MG63 (cell line): ENCODE measurements at places on chromosomes 12 and 14.

GRCh38 chr12:50149311-50149710 lies 17.9 kb downstream of the CERS5 start:
- DNase-seq, result no peak

DNA sequence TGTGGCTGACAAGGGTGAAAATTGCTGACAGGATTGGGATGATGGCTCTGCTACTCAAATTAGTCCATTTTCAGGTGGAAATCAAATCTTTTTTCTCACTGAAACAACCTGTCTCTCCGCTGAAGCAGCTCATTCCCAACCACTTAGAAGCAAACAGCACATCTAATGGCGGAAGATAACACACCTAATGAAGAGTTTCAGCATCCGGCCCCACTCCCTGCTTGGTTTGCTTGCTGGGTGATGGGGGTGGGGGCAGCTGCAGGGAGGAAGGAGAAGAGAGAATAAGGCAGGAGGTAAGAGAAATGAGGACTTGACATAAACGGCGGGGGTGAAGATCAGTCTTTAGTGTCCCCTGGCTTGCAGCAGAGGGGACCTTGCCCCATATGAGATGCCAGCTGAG lies 4.0 kb downstream of the SYNDIG1L start:
- no peak for DNase-seq

GRCh38 chr12:10130042-10130441 lies at the start of gene CLEC7A:
CLEC7A (minus strand) TSS chr12:10130199; CDS start chr12:10130082, 117 bp downstream.
- no peak for DNase-seq

- DNase-seq, result no peak
Observed at GRCh38 chr14:52051251-52051650, 17.6 kb downstream of the NID2 start.

GRCh38 chr14:36028665-36029064 lies 147.9 kb downstream of the PTCSC3 start:
- no peak for DNase-seq

GRCh38 chr14:80483331-80483730 lies 272.0 kb upstream of the DIO2 start:
- DNase-seq, result no peak

- DNase-seq, result no peak
Observed at GRCh38 chr12:61023231-61023630, 1237.0 kb upstream of the USP15 start.

GRCh38 chr12:111428728-111429175 lies 23.0 kb downstream of the SH2B3 start:
- DNase-seq, result no peak

DNA sequence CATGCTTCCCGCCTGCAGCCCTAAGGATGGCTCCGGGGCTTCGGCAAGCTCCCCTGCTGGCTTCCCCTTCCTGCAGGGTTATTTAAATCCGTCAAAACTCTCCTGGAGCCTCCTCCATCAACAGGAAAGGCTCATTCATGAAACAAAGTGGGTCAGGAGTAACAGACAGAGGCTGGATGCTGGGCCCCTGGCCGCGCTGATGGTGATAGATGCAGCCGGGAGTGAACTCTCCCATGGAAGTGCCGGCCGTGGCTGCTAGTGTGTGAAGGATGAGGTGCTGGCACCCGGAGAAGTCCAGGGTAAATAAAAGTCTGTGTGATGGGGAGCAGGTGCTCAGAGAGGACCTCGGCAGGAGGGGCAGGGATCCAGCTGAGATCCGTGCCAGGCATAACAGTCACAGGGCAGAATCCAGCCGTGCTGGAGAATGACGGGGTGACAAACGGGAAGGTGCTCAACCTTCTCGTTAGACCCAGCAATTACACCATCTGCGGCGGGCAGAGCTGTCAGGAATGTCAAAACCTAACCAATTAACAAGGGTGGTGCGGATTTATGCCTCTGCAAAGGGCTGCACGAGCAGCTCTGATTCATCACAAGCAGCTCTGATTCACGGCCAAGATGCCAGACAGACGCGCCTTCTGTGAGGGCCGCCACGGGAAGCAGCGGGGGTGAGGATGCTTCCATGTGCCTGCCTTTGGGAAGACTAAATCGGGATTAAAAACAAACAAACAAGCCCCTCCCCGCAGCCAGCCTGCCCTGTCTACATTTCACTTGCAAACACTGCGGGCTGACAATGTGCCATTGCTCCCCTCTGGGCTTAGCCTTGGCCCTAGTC lies 55.6 kb downstream of the SYNE3 start:
- peak; percentile 84 for DNase-seq

- DNase-seq, result no peak
Observed at GRCh38 chr12:32995623-32996022, 99.0 kb upstream of the PKP2 start.

DNA sequence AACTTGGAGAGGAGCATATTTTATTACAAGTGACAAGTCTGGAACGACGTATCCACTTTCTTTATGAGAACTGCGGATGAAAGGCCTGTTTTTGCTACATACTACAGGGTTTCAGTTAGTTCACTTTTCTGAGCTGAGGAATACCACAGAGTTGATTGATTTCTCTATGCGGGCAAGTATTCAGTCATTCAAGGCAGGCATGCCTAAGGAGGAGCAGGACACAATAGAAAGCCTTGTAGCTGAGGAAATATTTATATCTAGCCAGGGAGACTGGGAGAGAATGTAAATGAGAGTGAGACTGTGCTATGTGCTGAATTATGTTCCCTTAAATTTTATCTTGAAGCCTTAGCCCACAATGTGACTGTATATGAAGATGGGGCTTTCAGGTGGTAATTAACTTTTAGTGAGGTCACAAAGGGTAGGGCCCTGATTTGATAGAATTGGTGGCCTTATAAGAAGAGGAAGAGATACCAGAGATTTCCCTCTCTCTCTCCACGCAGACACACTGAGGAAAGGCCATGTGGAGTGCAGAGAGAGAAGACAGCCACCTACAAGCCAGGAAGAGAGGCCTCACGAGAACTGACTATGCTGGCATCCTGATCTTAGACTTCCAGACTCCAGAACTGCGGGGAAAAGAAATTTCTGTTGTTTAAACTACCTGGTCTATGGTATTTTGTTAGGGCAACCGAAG lies 459.0 kb upstream of the ATP2B1 start:
- no peak for DNase-seq

DNA sequence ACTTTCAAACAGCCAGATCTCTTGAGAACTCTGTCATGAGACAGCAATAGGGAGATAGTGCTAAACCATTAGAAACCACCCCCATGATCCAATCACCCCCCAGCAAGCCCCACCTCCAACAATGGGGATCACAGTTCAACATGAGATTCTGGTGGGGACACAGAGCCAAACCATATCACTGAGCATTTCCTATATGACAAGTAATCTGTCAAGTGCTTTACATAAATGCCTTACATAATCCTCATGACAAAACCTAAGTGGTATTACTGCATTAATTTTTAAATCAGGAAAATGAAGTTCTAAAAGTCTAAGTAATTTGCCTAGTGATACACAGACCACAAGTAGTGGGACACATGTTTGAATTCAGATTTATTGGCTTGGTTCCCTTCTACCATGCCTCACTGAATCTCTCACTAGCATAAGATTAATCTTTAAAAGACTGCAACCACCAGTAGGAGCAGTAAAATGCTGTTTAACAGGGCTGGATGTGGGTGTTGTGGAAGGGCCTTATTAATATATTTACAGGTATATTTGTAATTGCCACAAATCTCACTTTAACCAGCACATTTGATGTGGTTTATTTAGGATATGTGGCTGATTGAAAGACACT lies 323.1 kb upstream of the FBXO33 start:
- DNase-seq, result no peak

- DNase-seq, result peak; percentile 10
Observed at GRCh38 chr14:103819503-103820307, 27.7 kb downstream of the PPP1R13B start.

DNA sequence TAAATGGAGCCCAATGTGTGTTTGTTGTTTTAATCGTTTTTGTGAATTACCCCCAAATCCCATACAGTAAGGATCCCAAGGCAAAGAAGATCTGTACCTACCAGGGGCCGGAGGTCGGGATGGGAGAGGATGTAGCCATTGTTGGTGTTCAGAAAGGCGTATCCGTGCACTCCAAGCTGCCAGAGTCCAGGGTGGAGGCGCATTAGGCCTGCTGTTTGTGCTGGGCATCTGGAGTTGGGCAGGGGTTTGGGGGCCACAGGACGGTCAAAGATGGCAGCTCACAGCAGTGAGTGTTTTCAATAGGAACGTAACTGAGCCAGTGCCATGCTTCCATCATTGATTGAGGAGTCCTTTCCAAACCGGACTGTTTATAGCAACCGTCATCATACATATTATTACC lies 40.2 kb downstream of the CACNA2D4 start:
- no peak for DNase-seq

DNA sequence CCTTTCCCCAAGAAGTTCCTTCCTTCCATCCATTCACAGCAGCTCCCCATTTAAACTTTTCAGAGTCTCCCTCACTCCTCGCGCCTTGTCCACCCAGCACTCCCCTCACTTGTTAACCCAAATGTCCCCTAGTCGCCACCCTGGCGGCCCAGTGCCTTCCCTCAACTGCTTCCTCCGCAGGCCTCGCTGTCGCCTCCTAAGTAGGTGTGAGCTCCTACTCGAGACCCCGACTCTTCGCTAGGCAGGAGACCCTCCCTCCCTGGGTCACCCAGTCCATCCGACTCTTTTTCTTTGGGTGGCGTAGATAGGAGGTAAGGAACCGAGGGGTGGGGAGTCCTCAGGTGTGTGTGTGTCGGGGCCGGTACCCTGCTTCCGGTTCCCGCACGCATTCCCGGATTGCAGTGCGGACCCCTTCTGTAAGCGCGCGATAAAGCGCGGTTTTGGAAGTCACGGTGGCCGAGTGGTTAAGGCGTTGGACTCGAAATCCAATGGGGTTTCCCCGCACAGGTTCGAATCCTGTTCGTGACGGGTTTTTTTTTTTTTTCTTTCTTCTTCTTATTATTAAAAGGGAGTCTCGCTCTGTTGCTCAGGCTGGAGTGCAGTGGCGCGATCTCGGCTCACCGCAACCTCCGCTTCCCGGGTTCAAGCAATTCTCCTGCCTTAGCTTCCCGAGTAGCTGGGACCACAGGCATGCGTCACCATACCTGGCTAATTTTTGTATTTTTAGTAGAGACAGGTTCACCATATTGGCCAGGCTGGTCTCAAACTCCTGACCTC lies 823 bp upstream of the SMARCC2 start:
- DNase-seq, result peak; percentile 74

DNA sequence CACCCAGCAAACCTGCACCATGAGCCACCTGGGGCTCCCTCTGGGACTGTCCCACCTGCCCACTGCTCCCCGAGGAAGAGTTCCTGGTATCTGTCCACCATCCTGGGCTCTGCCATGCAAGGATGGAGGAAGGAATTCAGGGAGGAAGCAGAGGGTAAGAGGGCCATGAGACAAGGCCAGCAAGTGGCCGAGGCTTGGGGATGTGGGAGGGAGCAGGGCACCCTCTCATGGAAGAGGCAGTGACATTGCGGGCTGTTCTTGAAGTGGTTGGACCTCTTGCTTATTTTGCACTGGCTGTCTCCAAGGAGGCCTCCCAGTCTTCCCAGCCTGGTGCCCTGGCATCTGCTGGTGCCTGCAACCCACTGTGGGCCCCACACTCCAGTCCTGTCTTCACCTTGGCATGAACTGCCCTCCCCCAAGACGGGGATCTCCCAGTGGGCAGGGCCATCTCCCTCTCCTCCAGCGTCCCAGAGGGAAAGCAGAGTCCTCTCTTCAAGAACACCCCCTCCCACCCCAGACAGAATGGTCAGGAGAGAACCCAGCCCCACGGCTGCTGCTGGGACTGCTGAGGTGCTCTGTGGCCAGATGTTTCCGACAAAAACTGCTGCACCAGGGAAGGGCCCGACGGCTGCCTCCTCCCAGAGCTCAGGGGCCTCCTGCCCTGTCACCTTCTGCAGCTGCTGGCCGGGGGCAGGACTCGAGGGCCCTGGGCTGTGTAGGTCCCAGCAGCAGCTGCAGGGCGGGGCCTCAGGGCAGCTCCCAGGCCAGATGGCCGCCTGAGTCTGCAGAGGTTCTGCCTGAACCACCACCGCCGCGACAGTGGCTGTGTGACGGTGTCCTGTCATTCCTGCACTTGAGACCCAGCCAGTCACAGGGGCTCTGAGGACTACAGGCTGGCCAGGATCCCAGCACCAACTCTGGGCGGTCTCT lies 1.8 kb upstream of the AKT1 start:
- no peak for DNase-seq

GRCh38 chr12:58069268-58069963 lies 128.0 kb downstream of the ATP23 start:
- no peak for DNase-seq

DNA sequence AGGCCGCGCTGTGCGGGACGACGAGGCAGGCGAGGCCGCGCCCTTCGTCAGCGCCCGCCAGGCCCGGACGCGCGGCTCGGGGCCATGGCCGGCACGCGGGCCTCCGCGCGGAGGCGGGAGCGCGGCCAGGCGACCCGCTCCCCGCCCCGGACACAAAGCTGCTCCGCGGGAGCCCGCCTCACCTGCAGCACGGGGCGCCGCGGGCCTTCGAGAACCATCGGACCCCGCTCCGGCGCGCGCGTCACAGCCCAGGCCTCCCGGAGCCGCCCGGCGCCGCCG lies 342 bp downstream of the DICER1 start:
- no peak for DNase-seq

GRCh38 chr12:85971800-85972199 lies 97.7 kb downstream of the NTS start:
- no peak for DNase-seq

DNA sequence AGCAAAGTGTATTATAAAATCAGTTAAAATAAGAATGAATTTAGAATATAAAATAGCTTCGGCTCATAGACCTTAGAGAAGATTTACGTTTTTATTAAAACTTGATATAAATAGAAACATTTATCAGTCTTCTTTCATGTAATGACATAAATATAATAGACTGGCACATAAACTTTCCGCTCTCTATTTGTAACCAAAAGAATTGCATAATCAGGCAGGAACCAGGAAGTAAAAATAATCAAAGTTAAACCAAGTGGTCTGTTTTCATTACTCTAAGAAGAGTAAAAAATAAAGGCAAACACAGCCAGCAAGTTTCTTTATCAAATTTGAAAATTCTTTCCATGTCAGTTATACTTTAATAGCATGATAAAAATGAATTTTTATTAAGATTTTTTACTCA lies 46.3 kb upstream of the ATP2A2 start:
- DNase-seq, result no peak

DNA sequence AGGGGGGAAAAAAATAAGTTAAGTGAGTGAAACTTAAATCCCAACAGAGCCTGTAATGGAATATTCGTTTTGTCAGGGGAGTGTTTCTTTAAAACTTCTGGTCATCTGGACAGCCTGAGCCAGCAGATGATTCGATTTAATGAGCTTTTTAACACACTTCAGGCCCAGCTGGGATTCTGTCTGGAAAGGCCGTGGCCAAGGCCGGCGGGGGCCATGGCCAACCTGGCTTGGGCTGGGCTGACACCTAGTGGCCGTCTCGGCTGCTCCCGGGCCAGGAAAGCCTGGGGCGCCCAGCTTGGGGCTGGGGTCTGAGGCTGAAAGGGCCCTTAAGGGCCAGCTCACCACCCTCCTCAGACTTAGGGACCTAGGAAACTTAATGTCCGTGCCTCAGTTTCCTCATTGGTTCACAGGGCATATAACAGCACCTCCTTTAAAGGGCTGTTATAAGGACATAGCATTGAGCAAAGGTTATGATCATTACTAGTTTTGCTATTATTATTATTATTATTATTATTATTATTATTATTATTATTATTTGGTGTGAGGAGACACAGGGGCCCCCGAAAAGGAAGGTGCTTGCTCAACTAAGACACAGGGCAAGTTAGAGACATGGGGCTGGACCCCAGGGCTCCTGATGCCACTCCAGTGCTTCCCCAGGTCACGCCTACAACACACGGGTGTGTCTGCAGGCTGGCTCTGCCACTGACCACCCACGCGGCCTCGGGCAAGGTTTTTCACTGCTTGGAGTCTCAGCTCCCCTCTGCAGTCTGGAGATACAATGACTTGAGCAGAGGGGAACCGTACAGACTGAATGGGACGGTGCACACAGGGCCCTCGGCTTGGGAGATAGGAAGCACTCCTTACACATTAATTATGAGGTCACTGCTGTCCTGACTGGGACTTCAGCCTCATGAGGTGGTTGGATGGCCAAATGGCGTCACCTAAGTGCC lies 84.0 kb downstream of the SYNE3 start:
- peak; percentile 14 for DNase-seq
